ENCODE measurements at places on chromosomes 6 and 20. TPM values are rescaled to one million over a fixed set of nuclear protein-coding genes. Genes with fewer than 3 reads are reported as not detected.

Gene CYP21A2
- total RNA-seq: not detected

Gene RAET1L
- total RNA-seq: not detected

Gene ANGPT4
- total RNA-seq: not detected

Gene REM1
- total RNA-seq: not detected

- DNase-seq: no peak
- H3K36me3 ChIP-seq: no peaks in the 10 kb centered on the region
- H3K4me3 ChIP-seq: no peak overlapping the region
- no peak overlapping the region for H3K27ac ChIP-seq
- H3K4me1 ChIP-seq: no peaks in the 10 kb centered on the region
Measured at GRCh38 chr6:168480481-168480880, 39.5 kb downstream of the SMOC2 start.

GRCh38 chr6:42278131-42278853 is 60.6 kb upstream of the MRPS10 start:
- no peak overlapping the region for H3K4me3 ChIP-seq
- H3K4me1 ChIP-seq: peaks cover 73% of the 10 kb centered on the region
- DNase-seq: peak; percentile 65
- peak overlapping the region; percentile 76 for H3K27ac ChIP-seq
- no peaks in the 10 kb centered on the region for H3K36me3 ChIP-seq

- no peaks in the 10 kb centered on the region for H3K36me3 ChIP-seq
- no peaks in the 10 kb centered on the region for H3K27me3 ChIP-seq
- H3K4me1 ChIP-seq: no peaks in the 10 kb centered on the region
- DNase-seq: no peak
- no peak overlapping the region for H3K27ac ChIP-seq
Measured at GRCh38 chr6:31210123-31210522, 39.6 kb upstream of the POU5F1 start.

DNA sequence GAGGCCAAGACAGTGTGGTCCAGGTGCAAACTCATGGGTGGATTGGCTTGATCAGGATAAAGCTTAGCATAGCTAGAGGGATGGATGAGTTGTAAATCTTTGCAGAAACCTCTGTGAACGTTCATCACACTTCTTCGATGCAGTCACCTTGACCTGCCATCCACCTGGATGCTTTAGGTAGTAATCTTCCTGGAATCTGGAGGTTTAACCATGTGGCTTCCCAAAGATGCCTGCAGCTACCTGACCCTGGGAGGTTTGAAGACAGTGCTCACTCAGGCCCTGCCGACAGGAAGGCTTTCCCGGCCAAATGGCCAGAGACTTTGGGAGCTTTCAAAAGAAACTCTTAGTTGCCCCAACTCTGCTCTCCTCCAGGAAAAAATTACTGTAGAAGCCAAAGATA is 55.4 kb upstream of the ERVFRD-1 start:
- H3K4me3 ChIP-seq: no peak overlapping the region
- DNase-seq: no peak
- H3K4me1 ChIP-seq: no peaks in the 10 kb centered on the region
- no peak overlapping the region for H3K27ac ChIP-seq

DNA sequence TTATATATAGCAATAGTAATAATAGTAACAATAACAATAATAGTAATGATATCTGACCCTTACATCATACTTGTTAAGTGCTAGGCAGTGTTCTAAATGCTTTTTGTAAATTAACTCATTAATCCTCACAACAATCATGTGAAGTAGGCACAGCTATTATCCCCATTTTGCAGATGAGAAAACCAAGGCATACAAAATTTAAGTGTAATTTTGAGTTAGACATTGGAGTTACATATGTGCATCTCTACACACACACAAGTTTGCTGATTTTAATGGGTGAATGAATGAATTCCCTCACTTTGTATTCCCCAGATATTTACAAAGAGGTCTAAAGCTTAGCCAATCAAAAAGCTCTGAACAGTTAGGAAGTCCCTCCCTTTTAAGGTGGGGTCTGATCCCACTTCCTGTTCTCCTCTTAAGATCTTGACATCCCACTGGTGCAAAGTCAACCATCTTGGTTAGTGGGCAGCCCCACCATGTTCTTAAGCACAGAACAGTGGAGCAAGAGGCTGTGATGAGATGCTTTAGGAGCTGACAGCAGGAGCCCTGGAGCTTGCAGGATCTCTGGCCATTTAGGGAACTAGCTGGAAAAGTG is 85.3 kb upstream of the FOXP4 start:
- no peaks in the 10 kb centered on the region for H3K27me3 ChIP-seq
- H3K4me1 ChIP-seq: no peaks in the 10 kb centered on the region
- no peak for DNase-seq
- no peaks in the 10 kb centered on the region for H3K36me3 ChIP-seq

GRCh38 chr20:48813930-48814546 is 13.8 kb downstream of the PREX1 start:
- no peak overlapping the region for H3K4me3 ChIP-seq
- H3K27ac ChIP-seq: peak overlapping the region; percentile 14
- DNase-seq: no peak

DNA sequence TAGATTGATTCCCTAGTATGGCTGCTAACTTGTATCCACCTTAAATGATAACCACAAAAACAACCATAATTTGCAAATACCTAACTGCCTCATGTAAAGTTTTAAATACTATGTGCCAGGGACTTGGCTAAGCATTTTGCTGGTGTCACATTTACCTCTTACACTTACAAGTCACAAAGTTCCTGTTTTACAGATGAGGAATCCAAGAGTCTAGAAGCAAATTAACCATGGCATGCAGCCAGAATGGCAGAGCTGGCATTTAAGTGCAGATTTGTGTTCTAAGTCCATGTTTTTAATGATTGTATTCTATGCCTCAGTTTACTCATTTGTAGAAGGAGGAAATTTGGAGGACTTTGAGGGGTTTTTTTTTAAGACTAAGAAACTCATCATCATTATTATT is 696.7 kb downstream of the PTPRT start:
- no peak for DNase-seq
- H3K4me3 ChIP-seq: no peak overlapping the region
- H3K27ac ChIP-seq: no peak overlapping the region
- H3K27me3 ChIP-seq: no peaks in the 10 kb centered on the region
- no peaks in the 10 kb centered on the region for H3K36me3 ChIP-seq

DNA sequence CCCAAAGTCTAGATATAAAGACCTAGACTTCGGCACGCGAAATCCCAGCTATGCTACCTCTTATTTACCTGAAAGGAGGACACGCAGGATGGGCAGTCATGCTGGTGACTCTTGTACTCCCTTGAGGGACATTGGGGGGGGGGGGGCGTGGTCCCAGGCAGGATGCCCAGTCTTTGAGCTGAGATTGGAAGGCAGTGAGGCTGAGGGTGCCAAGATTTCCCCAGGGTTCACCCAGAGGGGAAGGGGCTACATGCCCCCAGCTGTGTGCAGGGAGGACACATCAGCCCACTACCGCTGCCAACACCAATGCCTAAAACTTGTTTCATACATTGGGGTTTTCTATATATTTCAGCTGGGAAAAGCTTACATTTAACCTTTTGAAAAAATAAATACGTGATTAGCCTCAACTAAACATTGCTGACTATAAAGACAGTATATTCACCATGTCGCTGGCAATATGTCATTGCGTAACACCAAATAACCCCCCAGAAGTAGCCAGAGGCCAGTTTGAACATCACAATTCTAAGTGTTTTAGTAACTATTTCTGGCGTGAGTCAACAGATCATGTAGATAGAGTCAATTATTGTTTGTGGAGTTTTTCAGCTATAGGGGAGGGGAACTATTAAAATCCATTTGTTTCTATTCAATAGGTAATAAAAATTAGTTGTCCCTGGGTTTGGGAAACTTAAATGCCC is 21.6 kb downstream of the MGME1 start:
- no peaks in the 10 kb centered on the region for H3K4me1 ChIP-seq
- peaks cover 20% of the 10 kb centered on the region for H3K36me3 ChIP-seq
- no peak overlapping the region for H3K27ac ChIP-seq
- DNase-seq: no peak
- H3K27me3 ChIP-seq: no peaks in the 10 kb centered on the region

All from natural killer cell (primary cell).